ENCODE measurements at places on chromosomes 13 and 19.

GRCh38 chr13:110449219-110450015, 112.1 kb downstream of the RAB20 start:
- DNase-seq, result no peak

DNA sequence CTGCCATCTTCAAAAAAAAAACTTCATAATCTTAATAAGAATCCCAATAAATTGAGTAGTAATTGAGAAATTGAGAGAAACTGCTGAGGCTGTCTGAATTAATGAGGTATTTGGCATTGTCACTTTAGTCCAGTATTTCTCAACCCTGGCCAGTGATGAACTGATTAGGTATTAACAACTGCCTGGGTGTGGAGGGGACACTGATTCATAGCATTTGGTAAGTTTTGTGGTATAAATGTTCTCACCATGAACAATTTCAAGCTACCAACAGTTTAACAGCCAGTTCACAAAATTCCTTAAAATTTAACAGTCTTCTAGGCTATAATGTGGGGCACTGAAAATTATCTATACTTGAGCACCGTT, 18.3 kb downstream of the GPC6 start:
- no peak for DNase-seq

DNA sequence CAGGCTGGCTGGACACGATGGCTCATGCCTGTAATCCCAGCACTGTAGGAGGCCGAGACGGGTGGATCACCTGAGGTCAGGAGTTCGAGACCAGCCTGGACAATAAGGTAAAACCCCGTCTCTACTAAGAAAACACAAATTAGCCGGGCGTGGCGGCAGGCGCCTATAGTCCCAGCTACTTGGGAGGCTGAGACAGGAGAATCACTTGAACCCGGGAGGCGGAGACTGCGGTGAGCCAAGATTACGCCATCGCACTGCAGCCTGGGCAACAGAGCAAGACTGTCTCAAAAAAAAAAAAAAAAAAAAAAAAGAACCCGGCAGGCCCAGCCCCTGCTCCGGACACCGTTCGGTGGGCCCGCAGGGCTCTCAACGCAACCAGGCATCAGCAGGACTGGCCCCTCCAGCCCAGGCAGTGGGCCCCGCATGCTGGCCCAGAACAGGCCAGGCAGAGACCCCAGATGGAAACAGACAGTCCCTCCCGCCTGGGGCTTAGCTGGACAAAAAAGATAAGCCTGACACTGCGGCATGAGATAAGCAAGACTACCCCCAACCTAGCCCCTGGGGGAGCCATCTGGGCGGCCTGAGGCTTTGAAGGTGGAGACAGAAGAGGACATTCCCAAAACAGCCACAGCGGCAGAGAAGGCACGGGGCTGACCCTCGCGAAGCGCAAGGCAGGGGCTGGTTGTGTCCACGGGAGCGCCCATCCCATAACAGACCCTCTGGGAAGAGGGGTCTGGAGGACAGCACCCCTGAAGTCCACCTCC, 11.6 kb downstream of the REXO1 start:
- DNase-seq, result no peak

DNA sequence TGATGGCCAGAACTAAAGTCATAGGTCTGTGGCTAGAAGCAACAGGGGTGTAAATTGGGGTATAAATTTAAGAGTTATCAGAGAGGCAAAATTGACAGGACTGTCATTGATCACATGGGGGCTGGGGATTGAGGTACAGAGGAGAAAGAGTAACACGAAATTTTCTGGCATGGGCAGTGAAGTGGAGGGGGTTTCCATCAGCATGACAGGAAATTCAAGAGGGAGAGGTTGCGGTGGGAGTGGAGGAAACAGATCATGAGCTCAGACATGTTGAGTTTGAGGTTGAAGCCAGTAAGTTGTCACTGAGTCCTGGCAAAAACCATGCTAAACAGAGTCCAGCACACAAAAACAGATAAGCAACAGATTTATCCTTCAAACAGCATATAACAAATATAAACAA, 192.1 kb upstream of the TSC22D1 start:
- DNase-seq, result peak; percentile 64

DNA sequence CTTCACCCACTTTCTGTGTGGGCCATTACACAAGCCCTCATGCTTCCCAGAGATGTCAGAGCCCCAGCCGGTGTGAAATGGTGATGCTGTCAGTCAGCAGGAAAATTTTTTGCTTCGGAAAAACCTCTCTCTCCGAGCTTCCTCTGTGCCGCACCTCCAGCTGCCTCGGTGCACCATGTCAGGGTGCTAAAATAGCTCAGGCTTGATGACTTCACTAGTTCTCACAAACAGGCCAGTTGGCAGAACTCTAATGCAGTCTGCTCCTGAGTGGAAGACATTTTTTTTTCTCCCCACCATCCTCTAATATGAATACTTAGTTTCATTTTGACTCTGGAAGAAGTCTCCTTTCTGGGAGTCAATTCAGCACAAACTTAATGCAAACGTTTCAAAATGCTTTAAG, 71.3 kb downstream of the KLF12 start:
- peak; percentile 70 for DNase-seq

DNA sequence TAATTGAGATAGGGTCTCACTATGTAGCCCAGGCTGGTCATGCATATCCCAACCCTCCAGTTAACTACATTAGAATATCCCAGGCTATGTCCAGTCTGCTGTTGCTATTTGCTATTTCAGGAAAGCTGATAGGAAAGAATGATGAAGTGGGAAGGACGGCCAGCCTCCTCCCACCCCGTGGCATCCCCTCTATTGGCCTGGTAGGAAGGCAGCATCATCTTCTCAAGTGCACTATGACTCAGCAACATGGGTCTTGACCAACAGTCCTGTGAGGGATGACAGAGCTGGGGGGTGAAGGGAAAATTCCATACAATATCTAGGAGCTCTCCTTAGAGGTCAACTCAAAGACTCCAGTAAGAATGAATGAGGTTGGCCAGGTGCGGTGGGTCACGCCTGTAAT, 48.0 kb upstream of the ABCC4 start:
- DNase-seq, result no peak

DNA sequence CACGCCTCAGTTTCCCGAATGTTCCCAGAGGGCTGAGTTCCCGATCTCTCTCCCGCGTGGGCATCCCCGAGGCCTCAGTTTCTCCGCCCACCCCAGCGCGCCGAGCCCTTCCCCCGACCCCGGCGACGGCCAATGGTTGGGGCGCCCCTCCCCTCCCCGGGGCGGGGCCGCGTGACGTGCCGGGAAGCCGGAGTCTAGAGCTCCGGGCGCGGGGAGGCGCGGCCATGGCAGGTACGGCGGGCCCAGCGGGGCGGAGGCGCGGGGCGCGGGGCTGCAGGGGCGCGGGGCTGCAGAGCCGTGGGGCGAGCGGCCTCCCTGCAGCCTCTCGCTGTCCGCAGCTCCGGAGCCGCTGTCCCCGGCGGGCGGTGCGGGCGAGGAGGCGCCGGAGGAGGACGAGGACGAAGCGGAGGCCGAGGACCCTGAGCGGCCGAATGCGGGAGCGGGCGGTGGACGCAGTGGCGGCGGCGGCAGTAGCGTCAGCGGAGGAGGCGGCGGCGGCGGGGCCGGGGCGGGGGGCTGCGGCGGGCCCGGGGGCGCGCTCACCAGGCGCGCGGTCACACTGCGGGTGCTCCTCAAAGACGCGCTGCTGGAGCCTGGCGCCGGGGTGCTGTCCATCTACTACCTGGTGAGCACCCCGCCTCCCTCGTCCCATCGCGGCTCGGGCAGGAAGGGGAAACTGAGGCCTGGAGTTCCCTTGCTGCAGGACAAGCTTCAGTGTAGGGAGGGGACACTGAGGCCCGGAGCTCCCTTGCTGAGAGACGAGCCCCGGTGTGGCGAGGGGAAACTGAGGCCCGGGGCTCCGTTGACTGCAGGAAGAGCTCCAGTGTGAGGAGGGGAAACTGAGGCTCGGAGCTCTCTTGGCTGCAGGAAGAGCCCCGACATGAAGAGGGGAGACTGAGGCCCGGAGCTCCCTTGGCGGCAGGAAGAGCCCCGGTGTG, at the start of gene MPND:
MPND (plus strand) TSS at position 193 of the 938 bp plus-strand sequence; CDS start at position 225, 32 bp downstream.
- DNase-seq, result peak; percentile 96

DNA sequence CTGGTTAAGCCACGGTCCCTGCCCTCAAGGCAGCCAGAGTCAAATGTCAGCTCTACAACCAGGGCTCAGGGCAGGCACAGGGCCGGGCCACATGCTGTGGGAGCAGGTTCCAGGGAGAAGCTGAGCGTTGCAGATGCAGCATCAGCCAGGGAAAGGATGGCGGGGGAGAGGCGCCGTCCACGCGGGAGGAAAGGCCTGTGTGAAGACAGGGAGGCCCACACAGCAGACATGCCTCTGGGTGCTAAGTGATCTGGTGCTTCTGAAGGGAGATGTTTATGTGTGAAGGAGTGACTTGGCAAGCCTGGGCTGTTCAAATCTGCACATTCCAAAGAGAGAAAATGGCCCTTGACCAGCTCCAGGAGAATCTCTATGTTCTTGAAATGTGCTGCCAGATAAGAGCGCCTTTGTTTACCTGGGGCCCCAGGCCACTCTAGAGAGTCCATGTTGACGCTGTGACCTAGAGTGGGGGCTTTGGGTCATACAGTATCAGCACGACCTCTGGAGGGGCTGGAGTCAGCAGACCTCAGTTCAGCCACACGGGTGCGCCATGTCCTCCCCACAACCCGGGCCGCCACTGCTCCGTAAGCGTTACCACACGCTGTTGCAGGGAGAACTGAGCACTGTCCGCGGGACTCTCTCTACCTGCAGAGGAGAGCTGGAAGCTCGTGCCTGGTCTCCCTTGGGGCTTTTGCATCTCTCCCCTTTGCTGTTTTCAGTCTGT, 15.9 kb upstream of the ATF5 start:
- no peak for DNase-seq

- no peak for DNase-seq
Measured at GRCh38 chr19:4738734-4739133, 15.1 kb upstream of the DPP9 start.

DNA sequence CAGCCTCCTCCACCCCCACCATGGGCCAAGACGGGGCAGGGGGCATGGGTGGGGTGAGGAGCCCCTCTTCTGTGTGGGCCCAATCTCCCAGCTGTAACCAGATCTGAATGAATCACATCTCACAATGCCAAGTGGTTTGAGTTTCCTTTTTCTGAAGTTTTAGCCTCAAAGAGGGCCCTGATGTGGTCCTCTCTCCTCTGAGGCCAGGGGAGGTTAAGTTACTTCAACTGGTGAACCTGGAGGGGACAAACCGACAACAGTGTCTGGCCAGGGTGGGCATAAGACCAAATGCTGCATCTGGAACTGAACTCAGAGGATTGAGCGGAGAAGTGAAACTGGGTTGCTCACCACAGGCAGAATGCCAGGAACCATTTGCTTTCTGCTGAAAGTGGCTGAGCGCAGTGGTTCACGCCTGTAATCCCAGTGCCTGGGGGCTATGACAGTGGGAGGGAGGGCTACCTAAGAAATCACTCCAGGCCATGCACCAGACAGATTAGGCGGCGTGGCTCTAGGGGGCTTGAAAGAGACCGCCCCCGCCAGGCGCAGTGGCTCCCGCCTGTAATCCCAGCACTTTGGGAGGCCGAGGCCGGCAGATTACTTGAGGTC, 15.4 kb upstream of the IRGC start:
- no peak for DNase-seq

DNA sequence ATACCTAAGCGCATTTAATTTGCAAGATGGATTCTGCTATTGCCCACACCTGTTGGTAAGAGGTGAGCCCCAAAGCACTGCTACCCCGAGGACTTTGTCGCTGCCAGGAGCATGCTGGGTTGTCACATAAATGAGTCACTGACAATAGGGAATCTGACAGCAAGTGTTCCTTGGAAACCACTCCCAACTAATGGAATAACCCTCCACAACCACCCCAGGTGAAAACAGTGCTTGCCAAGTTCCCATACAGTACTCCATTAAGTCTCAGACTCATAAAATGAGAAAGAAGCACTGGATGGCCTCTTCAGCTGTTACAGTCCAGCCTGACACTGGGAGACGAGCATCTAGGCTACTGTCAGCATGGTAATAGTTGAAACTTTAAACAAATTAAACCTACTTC, 108.6 kb downstream of the EFNB2 start:
- DNase-seq, result no peak

- peak; percentile 27 for DNase-seq
Measured at GRCh38 chr19:39969681-39970424, 1.1 kb upstream of the PSMC4 start.

DNA sequence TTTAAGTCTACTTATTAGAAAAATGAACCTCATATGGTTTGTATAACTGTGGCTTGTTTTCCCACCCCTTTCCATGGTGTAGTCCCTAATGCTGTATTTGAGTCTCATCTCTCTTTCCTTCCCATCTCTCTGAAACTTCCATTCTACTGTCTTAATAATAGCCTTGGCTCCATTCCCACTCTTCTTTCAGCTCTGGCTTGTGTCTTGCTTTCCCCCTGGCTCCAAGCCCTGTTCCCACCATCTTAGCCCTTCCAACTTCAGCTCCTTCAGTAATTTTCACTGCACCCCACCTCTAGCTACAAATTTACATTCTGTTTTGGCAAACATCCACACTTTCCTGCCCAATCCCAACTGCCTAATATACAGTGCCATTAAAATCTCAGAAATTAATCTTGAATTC, 137.5 kb downstream of the SLITRK6 start:
- no peak for DNase-seq

- peak; percentile 80 for DNase-seq
Measured at GRCh38 chr19:4759388-4760284, 31.9 kb upstream of the FEM1A start.

- no peak for DNase-seq
Measured at GRCh38 chr13:76703216-76703615, 183.0 kb downstream of the KCTD12 start.

GRCh38 chr13:114004420-114005205, 30.7 kb upstream of the C13orf46 start:
- no peak for DNase-seq

DNA sequence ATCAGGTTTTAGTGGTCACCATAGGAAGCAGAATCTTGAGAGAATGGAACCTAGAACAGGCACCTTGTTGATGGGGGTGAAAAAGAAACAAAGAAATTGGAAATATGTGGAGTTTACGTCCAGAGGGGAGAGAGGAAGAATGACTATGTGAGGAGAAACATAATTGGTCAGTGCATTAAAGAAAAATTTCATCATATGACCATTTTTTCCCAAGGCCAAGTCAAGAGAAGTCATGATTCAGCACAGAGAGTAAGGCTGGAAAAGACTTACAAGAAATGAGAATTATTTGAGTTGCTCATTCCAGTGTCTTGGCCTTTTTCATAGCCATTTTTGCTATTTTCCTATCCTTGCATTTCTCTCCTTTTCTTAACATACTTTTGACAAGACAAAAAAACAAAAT, 421.7 kb downstream of the EFNB2 start:
- no peak for DNase-seq

DNA sequence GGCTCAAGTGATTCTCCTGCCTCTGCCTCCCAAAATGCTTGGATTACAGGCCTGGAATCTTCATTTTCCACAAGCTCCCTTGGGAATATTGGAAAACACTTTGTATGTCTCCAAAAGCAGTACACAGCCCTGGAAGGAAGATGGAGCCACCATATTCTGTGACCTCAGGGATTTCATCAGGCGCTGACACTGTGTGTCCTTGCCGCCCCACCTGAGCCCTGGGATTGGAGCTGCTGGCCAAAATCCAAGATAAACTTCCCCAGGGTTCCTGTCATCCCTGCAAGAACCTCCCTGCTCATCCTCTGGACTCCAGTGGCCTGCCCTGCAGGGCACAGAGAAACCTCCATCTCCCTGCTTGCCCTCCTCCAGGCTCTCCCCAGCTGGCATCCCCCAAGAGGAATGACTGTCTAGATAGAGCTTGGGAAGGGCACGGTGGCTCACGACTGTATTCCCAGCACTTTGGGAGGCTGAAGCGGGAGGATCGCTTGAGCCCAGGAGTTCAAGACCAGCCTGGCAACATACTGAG, 1.3 kb upstream of the GNG7 start:
- no peak for DNase-seq

Data from activated CD4-positive, alpha-beta T cell treated with anti-CD3 and anti-CD28 coated beads, Interleukin-2, Interleukin-6, amounts not matched to agents 100 ng/mL and 50 ng/mL, durations not matched to agents 16 hours and 8 hours (primary cell).